CD4-positive, alpha-beta T cell treated with Interleukin-10 for 1 hour (primary cell): ENCODE measurements at places on chromosomes 6 and 20.

DNA sequence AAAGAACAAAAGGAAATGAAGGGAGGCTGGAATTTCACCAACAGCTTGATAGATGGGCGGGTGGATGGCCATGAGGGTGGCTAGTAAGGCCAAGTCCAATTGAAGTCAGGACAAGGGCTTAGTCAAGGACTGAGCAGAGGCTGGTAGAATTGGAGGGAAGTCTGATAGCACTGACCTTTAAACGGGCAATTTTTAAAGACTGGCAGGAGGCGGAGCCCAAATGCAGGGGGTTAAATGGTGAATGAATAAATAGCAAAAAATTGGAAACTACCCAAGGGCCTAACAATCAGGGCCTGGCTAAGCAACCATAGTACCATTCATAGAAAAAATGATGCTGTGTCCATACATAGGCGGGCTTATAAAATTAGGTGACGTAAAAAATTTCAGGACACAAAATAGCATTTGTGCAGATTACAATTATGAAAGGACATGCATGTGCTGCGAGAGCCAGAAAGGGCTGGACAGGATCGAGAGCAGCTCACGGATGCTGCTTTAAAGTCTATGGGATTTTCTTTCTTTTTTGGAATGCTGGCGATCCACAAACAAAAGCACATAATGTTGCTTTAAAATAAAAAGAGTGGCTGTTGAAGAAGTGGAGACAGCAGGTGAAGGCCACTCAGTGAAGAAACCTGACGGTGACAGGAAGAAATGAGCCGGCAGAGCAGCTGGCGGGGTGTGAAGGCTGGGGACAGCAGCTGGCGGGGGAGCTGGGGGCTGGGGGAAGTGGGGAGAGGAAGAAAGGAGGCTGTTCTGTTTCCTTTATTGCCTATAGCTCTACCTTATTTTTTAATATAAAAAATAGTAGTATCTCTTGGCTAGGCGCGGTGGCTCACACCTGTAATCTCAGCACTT is 42.8 kb upstream of the TAF8 start:
- DNase-seq = peak; percentile 34

GRCh38 chr20:11437611-11438380 is 479.9 kb upstream of the BTBD3 start:
- DNase-seq = no peak

GRCh38 chr20:41524980-41525613 is 93.1 kb downstream of the CHD6 start:
- no peak for DNase-seq

GRCh38 chr20:42792052-42792451 is 397.7 kb downstream of the PTPRT start:
- no peak for DNase-seq

GRCh38 chr6:158457616-158458278 is 102.1 kb upstream of the TMEM181 start:
- no peak for DNase-seq

- DNase-seq = no peak
These were observed 30.6 kb upstream of the LY86 start for GRCh38 chr6:6557886-6558285.

- no peak for DNase-seq
These were observed 18.1 kb upstream of the SIRPA start for GRCh38 chr20:1876975-1877608.

GRCh38 chr6:82363428-82364086 is at the start of gene TPBG:
Gene TPBG, plus strand, starts transcription at chr6:82363817. Its CDS starts 1,145 bp downstream, at chr6:82364962.
- peak; percentile 11 for DNase-seq

- no peak for DNase-seq
These were observed 128.4 kb downstream of the TIAM2 start for GRCh38 chr6:155123520-155123919.

- no peak for DNase-seq
These were observed 15.4 kb downstream of the SPINT3 start for GRCh38 chr20:45500022-45500421.

GRCh38 chr20:62378215-62378614 is 8.7 kb upstream of the RPS21 start:
- DNase-seq = no peak

- DNase-seq = no peak
These were observed 45.6 kb upstream of the MRPS10 start for GRCh38 chr6:42263165-42263728.

DNA sequence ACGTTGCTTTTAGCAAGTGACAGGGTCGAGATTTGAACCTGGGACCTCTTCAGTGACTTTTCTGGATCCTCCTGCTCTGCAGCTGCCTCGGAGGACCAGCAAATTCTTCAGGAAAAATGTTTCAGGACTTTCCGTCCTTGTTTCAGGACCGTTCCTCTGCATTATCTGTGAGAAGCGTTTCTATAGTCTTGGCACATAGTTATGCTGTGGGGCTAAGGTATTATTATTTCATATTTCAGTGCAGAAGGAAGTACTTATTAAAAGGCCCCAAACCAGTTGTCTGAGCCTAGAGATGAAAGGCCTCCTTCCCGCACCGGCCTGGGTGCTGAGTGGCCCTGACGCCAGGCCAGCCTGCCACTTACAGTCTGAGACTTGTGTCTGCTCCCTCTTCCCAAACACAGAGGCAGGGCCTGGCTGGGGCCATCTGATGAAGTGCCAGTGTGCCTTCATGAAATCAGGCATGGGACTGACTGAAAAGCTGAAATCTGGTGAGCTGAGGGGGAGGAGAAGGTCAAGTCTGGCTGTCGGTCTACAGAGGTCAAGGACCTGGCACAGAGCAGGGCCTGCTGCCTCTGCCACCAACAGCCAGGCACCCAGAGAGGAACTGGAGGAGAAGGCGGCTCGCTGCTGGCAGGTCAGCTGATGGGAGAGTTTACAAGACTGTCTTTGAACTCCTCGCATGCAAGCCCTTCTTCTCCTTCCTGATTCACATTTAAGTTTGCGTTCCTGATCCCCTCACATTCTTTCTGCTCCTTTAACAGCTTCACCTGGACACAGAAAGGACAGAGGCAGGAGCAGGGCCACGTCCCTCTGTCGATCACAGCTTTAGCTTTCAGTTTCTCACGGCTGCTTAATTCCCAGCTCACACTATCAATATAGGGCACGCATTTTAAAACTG is 8.9 kb upstream of the QKI start:
- peak; percentile 18 for DNase-seq

GRCh38 chr6:154380741-154381140 is 24.1 kb upstream of the IPCEF1 start:
- no peak for DNase-seq

- no peak for DNase-seq
These were observed 86.6 kb downstream of the GCLC start for GRCh38 chr6:53458105-53458866.

- DNase-seq = no peak
These were observed 286.2 kb downstream of the FARS2 start for GRCh38 chr6:5547556-5547955.

GRCh38 chr6:76752841-76753240 is 680.4 kb upstream of the IMPG1 start:
- DNase-seq = no peak

DNA sequence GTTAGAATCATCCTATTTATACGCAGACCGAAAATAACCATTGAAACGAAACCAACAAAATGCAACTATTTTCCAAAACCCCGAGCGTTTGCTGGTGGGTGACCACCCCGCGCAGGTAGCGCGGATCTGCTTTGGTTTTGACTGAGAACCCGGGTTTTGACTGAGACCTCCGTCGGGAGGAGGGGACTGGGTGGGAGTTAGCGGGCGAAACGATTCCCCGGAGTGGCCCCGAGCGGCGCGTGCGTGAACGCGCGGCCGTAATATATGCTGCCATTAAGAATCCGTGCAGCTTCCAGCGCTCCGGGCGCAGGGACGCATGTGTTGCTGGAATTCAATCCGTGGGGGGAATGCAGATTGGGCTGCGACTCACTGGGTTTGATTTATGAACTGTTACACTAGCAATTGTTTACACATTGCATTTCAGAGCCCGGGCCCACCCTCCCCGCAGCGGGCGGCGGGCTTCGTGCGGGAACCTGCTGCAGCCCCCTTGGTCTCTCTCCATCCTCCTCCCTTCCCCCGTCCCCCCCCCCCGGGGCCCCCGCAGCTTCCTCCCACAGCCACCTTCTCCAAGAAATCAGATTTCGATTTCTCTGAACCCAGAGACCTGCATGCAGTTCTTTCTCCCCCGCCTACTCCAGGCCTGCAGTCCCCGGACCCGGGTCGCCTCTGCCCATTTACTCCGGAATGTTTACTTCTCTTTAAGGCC is 9.9 kb downstream of the NRN1 start:
- no peak for DNase-seq

GRCh38 chr6:131255911-131256310 is 120.6 kb downstream of the AKAP7 start:
- no peak for DNase-seq

- no peak for DNase-seq
These were observed 104.0 kb downstream of the ISM1 start for GRCh38 chr20:13325033-13325432.

DNA sequence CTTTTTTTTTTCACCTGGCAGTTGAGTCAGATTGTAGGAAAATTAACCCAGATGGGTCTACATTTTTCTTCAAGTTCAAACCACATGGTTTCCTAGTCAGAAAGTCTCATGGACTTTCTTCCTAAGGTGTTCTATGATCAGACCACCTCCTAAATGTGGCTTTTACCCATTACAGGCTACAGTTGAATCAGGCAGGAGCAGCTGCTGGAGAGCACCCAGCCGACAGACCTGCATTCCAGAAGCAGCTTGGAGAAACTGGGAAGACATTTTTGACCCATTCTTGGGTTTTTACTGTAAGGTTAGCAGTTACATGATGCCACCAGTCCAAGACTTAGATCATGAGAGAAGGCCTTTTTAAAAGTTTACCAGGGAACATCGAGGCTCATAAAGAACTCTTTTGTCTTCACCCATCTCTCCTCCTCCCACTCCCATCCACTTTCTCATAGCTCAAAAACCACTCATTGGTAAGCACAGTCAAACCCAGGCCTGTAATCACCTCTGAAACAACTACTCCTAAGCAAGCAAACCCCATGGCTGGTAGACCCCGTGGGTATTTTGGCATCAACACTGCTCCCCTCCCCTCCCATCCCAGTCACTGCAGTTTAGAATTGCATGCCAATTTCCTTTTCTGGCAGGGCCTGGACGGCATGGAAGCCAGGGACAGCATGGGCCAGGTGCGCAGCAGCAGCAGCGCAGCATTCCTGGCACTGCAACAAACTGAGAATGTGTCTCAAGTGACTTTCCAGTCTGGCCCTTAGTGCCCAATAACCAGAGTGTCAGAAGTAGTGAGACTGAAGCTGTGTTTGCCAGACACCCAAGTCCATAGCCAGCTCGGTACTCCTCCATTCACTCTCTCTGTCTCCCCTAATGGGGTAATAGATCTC is 113.7 kb downstream of the CLIC5 start:
- DNase-seq = no peak

GRCh38 chr20:5658912-5659345 is 91.3 kb upstream of the SHLD1 start:
- DNase-seq = peak; percentile 44

GRCh38 chr20:35738410-35739179 is 3.5 kb downstream of the RBM39 start:
- no peak for DNase-seq

DNA sequence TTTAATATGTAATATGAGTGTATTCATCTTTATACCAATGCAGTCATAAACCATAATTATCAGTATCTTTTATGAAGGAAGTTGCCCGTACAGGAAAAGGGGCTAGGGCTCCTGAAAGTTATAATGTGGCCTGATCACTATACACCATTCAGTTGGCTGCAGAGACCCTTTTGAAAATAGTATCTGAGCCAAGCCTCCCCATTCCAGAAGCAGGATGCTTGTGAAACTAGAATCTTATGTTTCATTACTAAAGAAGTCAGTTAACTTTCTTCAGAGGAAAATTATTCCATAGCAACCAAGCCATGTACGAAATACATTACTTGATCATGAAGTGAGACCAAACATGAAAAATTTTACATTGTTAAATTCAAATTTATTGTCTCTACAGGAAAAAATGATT is 251.5 kb upstream of the TCF21 start:
- no peak for DNase-seq

- DNase-seq = no peak
These were observed 28.6 kb downstream of the RIMS4 start for GRCh38 chr20:44781791-44782190.

- no peak for DNase-seq
These were observed 119.9 kb upstream of the CEP85L start for GRCh38 chr6:118771253-118771652.

- no peak for DNase-seq
These were observed 24.0 kb downstream of the C6orf132 start for GRCh38 chr6:42118162-42119001.

- no peak for DNase-seq
These were observed 348.3 kb downstream of the CDH26 start for GRCh38 chr20:60306551-60306950.

DNA sequence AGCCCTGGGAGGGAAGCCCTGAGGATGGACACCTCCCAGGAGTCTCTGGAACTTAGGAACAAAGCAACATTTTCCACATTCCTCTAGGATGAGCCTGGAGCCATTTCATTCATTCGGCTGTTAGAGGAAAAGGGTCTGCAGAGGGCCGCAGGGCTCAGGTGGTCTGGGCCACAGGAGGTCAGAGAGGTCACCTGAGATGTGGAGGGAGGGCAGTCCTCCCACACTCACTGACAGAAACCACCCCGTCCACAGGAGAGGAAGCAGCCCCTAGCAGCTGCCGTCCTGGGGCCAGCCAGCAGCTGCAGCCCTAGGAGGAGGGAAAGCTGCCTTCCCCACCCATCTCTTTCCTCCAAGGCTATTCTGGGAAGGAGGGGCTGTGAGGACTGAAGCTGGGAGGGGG is 207.0 kb downstream of the CDC5L start:
- DNase-seq = no peak

GRCh38 chr6:148316308-148316707 is 26.3 kb upstream of the SASH1 start:
- DNase-seq = no peak

DNA sequence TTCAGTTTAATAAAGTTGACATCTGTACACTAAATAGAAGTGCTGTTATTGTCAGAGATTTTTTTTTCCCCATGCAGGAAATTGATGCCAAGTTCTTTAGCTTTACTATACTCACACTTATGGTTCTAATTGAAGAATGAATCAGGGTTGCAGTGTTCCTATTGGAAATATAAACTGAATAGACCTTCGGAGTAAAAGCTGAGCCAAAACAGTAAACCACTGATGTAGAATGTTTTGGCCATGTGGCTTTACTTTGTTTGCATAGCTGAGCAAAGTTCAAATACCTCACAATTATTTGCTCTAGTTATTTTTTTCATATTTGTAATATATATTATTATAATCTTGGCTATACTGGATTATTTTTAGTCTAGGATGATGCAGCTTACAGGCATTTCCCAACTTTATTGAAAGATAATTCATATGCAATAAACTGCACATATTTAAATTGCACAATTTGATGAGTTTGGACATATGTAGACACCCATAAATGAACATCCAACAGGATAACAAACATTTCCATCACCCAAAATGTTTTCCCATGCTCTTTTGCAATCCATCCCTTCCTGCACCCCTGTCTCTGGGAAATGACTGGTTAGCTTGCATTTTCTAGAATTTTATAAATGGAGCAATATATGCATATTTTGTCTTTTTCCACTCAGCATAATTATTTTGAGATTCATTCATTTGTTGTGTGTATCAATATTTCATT is 105.8 kb upstream of the NOX3 start:
- no peak for DNase-seq
